MG63 (cell line): ENCODE measurements at places on chromosomes 7 and 10.

GRCh38 chr7:149415391-149416071 is 45.3 kb downstream of the ZNF777 start:
- DNase-seq = no peak

- DNase-seq = no peak
Observed at GRCh38 chr10:119339109-119339508, 131.7 kb downstream of the GRK5 start.

GRCh38 chr7:100965723-100966541 is 3.4 kb upstream of the MUC12 start:
- DNase-seq = peak; percentile 66

- DNase-seq = no peak
Observed at GRCh38 chr10:109348324-109348723, 575.0 kb downstream of the XPNPEP1 start.

- DNase-seq = no peak
Observed at GRCh38 chr10:72455889-72456595, 101.3 kb upstream of the DNAJB12 start.

DNA sequence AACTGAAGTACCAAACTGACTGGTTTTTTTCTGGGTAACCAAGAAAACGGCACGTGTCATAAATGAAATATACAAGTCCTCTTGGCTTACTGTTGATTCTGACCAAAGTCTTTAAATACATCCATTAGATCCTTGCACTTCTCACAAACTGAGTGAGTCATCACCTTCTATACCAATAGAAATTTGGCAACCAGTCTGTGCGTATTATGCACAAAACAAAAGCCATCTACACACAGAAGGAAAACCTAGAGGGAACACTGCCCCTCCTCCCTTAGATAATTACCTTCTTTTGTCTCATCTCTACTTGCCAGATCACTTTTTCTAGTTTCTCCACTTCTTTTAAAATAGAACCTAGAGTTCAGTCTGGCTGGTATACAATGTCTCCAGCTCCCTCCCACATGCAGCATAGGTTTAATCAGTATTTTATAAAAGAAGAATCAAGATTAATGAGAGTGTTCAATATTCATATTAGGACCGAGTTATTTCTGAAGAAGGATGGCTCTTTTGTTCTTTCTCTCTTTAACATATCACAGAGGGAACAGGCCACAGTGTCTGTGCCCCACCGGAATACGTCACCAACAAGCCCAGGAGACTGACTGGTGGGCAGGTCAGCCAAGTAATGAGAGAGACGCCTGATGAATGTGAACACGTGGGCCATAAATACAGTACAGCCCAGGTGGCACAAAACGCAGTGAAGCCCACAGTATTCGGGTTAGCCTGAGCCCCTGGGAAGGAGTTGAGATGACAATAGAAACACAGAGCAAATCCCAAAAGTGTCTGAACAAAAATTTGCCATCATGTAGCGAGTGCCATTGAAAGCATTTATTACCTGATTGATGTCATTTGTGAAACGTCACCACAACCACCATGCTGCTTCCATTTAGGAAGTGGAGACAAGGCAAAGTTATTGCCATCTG is 91.3 kb downstream of the KIAA1549 start:
- DNase-seq = no peak

DNA sequence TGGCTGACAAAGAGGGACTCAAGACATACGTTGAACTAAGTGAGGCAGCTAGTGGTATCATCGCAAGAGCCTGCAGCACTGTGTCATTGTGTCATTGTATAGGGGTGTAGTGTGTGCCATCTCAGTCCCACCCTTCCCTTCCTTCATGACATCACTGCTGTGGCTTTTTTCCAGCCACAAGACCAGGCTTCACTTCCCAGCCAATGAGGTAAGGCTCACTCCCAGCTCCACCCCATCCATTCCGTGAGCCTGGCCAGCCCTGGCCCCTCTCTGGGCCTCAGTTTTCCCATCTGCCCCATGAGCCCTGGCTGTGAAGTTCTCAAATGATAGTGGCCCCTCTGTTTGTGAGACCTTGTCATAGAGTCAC is 134.3 kb upstream of the ZMIZ1 start:
- DNase-seq = no peak

DNA sequence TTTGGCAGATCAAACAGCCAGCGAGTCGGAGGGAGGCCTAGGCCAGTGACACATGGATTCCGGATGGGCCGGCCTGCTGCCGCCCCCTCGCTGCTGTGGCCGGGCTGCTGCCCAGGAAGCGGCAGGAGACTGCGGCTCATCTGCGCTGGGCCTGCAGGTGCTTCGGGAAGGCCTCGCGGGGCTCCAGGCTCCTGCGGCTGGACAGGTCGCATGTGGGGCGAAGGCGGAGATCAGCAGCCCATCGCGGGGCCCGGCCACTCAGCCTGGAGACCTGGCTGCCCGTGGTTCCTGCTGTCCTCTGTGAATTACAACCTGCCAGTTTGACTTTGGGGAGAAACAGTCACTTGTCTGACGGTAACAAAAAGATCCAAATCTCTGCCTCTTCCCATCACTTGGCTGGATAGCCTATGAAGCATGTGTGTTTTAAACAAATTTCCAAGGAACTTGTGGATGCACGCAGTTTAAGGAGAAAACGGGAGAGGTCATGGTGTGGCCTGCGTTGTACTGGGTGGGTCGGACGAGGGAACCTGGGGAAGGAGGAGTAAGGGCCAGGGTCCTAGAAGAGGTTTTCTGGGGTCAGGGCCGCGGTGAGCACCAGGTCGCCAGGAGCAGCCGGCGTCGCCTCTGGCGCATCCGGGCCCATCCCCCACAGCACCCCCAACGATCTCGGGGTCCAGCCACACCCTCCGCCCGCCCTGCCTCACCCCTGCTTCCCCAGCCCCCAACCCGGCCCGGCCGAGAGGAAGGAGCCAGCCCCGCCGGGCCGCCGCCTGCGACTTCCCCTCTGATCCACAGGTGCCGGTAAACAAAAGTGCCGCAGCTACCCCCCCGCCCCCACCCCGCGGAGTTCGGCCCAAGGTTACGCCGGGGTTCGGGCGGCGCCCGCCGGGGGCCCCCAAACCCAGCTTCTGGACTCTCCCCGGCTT is 1.6 kb downstream of the SPOCK2 start:
- peak; percentile 30 for DNase-seq

DNA sequence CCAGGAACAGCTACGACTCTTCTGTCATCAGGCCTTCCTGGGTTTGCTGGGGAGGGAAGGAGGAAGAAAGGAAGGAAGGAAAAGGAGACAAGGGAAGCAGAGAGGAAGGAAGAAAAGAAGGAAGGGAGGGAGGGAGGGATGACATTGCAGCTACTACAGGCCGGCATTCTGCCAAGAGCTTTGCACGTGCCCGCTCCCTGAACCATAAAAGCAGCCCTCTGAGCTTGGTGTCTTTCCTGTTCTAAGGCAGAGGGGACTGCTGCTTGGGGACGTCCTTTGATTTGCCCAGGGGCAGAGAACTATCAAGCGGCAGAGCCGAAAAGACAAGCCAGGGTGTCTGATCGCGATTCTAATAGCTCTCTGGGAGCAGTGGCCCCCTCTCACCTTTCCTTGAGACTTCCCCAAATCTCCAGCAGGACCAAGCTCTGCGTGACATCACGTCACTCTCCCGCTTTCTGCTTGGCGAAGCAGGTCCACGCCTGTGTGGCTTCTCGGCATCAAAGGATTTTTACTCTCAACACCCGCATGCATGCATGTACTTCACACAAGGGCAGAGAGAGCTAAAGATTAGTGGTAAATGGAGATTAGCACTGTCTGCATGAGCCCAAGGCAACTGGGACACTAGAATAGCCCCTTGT is 167.8 kb upstream of the AUTS2 start:
- DNase-seq = peak; percentile 14

DNA sequence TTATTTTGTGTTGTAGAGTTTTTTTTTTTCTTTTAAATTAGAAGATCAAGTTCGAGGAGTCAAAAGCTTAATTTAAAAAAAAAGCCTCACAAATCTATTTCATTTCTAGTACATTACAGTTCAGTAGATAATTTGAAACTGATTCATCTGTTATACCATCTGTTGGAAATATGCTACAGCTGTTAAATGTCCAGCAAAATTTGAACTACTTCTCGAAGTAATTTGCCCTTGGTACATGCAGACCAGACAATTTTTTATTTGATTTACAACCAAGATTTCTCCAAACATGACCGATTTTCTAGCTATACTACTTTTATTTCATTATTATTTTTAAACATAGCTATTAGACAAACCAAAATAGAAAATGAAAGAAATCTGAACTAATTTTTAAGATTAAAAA is 647.9 kb downstream of the CNTNAP2 start:
- no peak for DNase-seq

GRCh38 chr10:95661818-95662217 is 5.3 kb upstream of the ALDH18A1 start:
- DNase-seq = no peak
